ENCODE measurements at places on chromosomes 1 and 21. TPM values are rescaled to one million over a fixed set of nuclear protein-coding genes. Genes with fewer than 3 reads are reported as not detected.
A peak's percentile ranks its signal among the peaks of the same experiment; 100 is the strongest.

- no peak for DNase-seq
- H3K27ac ChIP-seq, result no peak overlapping the region
- no peaks in the 10 kb centered on the region for H3K27me3 ChIP-seq
Measured at GRCh38 chr1:185768371-185768770, 34.2 kb downstream of the HMCN1 start.

DNA sequence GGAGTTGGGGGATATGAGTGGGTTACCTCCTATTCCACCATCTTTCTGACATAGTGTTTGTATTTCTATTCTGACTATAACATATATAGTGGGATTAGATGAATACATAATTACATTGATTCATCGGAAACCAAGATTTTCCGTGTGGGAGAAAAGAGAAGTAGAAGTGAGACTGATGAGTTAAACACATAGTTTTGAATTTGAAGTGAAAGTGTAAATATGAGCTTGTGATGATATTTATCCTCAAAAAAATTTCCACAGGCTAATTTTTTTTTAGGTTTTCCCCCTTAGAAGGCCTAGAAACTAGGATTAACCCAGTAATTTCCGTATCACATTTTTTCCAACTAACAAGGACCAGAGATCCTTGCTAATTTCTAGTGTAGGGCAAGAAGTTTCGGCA, 6.9 kb downstream of the CD1B start:
- H3K27me3 ChIP-seq, result no peaks in the 10 kb centered on the region
- no peaks in the 10 kb centered on the region for H3K4me1 ChIP-seq
- H3K4me3 ChIP-seq, result no peak overlapping the region
- DNase-seq, result no peak
- H3K27ac ChIP-seq, result no peak overlapping the region

DNA sequence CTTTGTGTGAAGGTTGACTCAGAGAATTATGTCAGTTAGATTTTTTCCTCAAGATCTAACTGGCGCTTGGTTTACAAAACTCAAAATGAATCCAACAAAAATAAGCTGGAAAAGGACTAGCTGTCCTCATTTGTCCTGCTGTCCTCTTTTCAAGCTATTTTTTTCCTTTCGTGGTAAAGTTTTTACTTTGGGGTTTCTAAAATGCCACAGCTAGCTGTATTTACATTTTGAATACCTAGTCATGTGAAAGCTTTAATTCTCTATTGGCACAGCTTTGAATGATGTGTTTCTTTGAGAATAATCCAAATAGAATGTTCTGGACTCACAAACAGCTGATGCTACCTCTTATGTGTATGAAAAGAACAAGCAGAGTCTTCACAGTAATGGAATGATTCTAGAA, 673.6 kb upstream of the NR5A2 start:
- no peak overlapping the region for H3K4me3 ChIP-seq
- no peak overlapping the region for H3K27ac ChIP-seq
- H3K36me3 ChIP-seq, result no peaks in the 10 kb centered on the region
- DNase-seq, result no peak

DNA sequence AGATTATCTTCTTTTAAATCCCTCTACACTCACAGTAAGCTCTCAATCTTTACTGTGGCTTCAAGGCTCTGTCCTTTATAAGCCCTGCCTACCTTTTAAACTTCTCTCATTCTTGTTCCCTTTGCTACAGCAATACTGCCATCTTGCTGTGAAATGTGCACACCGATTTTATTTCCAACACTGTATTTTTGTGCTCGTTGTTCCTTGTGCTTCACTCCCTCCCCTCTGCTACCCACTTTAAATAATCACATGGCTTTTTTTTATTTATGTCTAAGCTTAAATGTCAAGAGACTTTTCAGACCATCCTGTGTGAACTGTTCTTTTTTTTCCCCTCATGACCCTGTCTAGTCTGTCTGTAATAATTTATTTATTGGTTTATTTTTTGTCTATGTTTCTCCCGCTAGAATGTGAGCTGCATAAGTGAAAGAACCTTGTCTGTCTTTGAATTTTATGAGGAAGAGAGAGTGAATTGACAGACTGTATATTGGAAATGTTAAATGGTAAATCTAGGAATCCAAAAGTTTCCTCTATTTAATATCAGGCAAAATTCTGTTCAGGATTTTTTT, 45.7 kb downstream of the ABCD3 start:
- no peak overlapping the region for H3K4me3 ChIP-seq
- no peaks in the 10 kb centered on the region for H3K27me3 ChIP-seq
- peak; percentile 71 for DNase-seq
- peak overlapping the region; percentile 3 for H3K27ac ChIP-seq

- 0 out of 3 replicates have a peak, but pooled peaks cover 2% of the 10 kb centered on the region for H3K27me3 ChIP-seq
- no peak overlapping the region for H3K27ac ChIP-seq
- no peaks in the 10 kb centered on the region for H3K36me3 ChIP-seq
Measured at GRCh38 chr1:48540587-48540986, 68.6 kb upstream of the SPATA6 start.

Gene CLK2
- total RNA-seq, result 10.1 TPM

Gene OR2T11
- total RNA-seq, result not detected

Gene OR2T33
- not detected for total RNA-seq

Gene CFAP141
- not detected for total RNA-seq

Gene S100A1
- 151 TPM for total RNA-seq

Gene PLD5
- total RNA-seq, result not detected

Data from HepG2 (cell line).